ENCODE measurements at places on chromosomes 5 and 9. TPM values are rescaled to one million over a fixed set of nuclear protein-coding genes. Genes with fewer than 3 reads are reported as not detected.

DNA sequence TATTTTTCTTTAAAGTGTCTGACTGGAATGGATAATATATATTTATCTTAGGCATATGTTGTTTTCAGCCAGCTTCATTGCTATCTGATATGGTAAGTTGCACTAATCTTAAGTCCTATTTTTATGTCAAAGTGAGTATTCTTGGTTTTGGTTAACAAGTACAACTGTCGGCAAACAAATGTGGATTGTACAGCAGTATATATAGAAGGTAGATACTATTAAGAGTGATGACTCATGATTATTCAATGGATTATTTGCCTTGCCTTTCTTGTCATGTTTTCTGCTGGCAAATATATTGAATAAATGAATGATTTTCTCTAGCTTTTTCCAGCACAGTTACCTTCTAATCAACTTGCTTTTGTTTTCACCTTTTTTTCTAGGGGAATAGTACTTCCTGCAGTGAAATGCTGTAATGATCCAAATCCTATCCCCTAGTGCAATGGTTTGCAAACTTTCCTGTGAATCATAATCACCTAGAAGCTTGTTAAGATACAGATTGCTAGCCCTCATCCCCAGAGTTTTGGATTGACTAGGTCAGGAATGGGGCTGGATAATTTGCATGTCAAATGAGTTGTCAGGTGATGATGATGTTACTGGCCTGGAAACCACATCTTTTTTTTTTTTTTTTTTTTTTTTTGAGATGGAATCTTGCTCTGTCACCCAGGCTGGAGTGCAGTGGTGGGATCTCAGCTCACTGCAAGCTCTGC lies 60.8 kb upstream of the ARRDC3 start:
- no peak for DNase-seq

GRCh38 chr5:36605241-36605640 lies 1.2 kb upstream of the SLC1A3 start:
- DNase-seq = no peak

DNA sequence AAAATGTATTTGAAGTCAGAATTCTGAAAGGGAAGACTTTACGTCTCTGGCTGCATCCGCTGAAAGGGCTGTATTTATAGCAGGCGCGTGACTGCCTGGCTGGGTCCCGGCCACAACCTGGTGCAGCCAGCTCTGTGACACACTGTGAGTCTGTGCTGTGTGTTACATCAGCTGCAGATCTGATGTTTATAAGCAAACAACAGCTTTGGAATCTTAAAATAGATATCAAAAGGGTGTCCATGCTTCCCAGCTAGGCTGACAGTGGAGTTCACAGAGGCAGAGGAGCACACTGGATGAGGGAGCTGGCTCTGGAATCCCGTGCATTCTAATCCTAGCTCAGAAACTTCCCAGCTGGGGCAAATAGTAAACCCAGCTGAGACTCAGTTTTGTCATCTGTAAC lies 433.4 kb upstream of the BRINP1 start:
- DNase-seq = peak; percentile 38

- DNase-seq = no peak
Measured at GRCh38 chr5:83720836-83721537, at the start of gene HAPLN1. Gene HAPLN1, minus strand, starts transcription at chr5:83720855. Its CDS starts 47,332 bp downstream, at chr5:83673523.

DNA sequence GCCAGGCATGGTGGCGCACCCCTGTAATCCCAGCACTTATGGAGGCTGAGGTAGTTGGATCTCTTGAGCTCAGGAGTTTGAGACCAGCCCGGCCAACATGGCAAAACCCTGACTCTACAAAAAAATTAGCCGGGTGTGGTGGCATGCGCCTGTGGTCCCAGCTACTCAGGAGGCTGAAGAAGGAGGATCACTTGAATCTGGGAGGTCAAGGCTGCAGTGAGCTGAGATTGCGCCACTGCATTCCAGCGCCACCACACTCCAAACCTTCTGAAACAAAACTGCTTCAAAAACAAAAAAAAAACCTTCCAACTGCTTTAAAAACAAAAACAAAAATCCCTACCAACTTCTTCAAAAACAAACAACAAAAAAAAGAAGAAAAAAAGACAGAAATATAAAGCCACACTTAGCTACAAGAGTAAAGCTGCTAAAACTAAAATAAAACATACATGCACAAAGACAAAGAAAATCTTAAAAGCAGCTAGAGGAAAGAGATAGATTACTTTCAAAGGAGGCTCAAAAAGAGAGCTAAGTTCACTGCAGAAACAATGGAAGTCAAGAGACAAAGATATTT lies 11.4 kb downstream of the DCAF10 start:
- DNase-seq = no peak

- DNase-seq = peak; percentile 43
Measured at GRCh38 chr5:159965031-159965837, 43.7 kb upstream of the TTC1 start.

DNA sequence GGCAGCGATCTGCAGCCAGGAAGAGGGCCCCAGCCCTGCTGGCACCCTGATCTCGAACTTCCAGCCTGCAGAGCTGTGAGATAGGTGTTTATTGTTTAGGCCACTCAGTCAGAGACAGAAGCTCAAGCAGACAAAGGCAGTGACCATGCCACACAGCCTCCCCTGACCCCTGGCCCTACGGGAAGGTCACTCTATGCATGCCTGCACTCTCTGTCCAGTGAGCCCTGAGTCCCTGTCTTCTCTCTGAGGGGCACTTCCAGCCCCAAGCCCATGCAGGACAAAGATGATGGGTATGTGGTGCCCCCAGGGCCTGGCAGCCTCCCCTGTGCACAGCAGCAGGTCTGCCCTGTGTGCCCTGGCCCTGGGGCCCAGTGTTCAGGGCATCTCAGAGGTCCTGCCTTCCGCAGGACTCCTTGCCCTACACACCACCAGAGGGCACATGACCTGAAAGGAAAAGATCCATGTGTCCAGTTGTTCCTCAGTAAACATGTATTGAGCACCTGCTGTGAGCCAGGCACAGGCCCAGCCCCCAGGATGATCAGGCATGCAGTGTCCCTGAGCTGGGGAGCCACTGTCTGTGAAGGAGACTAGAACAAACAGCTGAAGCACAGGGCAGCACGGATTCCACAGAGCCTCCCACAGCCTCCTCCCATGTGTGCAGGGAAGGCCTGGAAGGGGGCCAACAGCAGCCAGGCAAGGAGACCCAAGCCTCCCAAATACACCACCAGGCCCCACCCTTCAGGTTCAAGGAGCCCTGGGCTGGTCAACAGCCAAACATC lies 109.3 kb downstream of the ATPSCKMT start:
- peak; percentile 33 for DNase-seq

DNA sequence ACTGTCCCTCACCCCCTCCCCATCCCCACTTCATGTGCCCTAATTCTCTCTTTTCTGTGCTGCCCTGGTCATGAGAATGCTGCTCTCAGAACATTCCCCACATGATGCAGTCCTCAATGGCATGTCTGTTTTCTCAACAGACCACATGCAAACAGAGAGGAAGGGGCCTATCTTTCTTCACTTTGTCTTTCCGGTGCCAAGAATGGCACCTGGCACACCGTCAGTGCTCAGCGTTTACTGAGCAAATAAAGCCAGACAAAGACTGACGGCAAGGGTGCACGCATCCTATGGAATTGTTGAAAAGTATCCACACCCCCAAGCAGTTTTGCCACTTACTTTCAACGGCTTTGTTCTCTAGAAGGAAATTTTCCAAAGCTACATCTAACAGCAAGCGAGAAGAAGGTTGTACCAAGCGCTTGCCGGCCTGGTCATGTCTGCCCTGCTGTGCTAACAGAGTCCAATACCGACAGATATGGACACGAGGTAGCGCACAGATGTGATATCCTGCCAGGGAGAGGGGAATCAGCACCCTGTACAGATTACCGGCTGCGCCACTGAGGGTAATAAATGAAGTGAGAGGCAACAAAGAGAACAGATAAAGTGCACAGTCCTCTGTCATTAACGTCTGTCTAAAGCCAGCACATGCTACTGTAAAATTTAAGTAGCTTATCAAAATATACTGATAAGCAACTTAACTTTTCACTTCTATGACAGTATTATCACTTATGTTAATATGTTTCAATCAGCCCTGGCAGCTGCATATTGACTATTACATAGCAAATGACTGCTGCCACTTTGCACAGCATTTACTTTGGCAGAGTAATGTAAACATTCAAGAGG lies 251.7 kb downstream of the DENND1A start:
- DNase-seq = no peak

DNA sequence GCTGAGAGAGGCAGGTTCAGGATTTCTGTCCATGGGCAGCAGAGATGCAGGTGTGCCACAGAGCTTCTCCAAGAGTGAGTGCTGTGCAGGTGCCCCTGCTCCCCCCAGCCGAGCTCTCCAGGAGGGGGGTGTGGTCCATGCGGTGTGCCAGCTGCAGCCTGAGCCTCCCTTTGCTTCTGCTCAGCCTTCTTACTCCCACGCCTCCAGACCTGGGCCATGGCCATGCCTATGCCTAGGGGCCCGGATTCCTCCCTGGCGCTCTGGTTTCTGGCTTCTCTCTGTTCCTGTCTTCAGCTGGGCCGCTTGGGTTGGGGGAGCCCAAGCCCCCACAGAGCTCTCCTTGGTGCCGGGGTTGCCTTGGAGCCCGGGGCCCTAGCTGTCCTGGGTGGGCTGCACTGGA lies 133.3 kb downstream of the CACNA1B start:
- DNase-seq = no peak

DNA sequence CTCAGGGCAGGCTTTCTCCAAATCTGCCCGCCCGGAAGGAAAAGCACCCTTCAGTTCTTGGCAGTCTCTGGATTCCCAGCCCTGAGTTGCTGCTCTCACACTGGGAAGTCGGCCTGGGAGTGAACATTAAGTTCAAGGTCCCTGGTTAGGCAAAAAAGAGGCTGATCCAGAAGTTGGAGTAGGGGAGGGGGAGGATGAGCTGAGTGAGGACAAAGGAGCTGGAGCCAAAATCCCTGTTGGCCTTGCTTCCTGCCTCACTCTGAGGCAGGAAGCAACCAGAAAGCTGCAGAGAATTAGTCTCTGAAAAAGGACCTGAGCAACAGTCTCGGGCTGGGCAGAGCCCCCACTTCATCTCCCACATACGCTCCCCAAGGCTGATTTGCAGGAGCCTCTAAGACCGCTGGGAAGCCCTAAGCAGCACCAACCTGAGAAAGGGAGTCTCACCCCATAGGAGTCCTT lies 15.0 kb upstream of the RPS14 start:
- DNase-seq = no peak

- DNase-seq = no peak
Measured at GRCh38 chr5:55535199-55535905, 588 bp upstream of the PLPP1 start.

DNA sequence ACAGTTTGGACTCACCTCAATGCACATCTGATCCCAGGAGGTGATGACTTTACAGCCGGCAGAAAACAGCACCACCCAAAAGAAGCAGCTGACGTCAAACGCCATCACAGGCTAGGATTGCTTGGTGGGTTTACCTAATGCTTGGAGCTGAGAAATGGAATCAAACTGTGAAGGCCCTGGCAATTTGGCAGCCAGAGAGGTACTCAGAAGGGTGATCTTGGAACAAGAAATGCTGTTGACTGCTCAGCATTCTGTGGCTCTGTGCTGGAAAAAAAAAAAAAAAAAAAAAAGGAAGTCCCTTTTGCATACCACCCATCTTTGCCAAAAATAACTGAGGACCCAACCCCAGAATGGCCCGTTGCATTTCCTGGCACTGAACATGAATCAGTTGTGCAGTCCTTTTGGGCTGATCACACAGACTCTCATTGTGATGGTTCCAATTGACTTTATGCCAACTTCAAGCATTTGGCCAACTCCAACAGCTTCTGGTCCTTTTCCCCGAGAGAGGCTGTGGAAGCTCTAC lies at the start of gene CD180:
Gene CD180, minus strand, starts transcription at position 263 of the 523 bp plus-strand sequence. Its CDS starts 158 bp downstream, at position 105.
- DNase-seq = no peak

DNA sequence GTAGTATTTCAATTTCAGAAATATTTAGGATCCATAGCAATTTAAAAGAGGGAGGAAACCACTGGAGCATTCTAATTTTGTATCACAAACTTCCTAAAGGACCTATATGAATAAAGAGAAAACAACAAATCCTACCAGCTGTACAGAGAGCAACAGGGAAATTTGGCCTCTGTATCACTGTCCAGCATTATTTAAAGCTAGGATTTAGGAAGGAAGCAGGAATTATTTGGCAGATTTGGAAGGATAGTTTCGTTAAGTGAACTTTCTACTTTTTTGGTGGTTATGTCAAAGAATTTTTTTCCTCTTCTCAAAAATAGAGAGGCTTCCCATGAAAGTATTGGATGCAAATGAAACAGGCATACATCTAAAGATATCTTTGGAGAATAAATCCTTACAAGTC lies 269.7 kb downstream of the RAB3C start:
- no peak for DNase-seq

GRCh38 chr5:23012842-23013241 lies 159.7 kb upstream of the CDH12 start:
- no peak for DNase-seq

DNA sequence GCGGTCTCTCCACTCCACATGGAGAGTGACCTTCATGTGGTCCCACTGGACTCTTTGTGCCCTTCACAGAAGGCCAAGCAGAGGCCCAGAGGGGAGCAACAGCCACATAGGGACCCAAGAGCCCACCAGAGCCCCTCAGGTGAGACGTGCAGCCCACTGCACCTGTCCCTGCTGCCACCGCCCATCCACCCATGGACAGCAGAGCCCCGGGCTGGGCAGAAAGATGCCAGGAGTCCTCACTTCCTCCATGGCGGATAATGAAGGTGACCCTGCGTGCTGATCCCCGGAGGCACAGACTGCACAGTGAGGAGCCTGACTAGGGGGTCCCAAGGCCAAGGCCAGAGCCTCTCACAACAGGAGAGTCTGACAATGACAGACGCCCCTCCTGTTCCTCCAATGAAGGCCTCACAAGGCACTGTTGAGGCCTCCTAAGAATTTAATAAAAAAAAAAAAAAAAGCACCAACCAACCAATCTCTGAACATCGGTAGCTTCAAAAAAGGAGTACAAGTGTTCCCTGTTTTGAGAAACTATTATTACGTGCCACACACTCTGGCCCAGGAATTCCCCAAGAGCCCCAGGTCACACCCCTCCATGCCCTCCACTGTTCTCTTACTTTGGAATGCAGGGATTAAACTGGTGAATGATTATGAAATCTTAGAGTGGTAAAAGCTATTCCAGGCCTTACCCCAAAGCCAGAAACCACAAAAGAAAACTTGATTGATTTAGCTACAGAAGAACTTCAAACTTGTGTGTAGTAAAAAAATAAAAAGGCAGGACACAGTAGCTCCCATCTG lies 2.8 kb upstream of the PPP1R26 start:
- no peak for DNase-seq

DNA sequence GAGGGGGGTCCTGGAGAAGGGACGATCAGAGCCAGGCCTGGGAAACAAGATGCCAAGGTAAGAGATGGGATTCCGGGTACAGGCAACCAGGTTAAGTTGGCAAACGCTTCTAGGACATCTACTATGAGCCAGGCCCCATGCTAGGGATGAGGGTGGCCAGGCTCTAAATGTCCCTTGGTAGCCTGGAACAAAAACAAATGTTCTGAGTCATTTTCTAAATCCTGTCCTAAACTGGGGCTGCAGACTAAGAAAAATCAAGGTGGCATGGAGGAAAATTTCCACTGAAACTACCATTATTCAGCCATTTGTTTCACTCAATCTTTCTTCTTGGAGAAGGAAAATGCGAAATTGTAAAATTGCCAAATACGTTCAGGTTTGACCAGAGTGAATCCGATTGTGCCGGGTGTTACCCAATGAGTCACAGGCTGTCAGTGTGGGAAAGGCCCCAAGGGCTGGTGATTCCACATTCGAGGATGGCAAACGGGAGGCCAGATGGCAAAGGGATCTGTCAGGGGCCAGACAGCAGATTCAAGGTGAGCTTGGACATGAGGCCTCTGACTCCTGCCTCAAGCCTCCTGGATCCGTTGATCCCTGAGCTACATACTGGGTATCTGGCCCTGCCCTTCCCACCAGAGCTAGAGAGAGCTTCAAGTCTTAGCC lies 57.6 kb downstream of the PAX5 start:
- DNase-seq = peak; percentile 92

Gene MLANA
- total RNA-seq = not detected

Gene PIGO
- total RNA-seq = 27.5 TPM

Gene TTC23L
- not detected for total RNA-seq

Gene RLN2
- not detected for total RNA-seq

Gene RFX3
- total RNA-seq = 3.1 TPM

Gene WDR31
- 0.22 TPM for total RNA-seq
